Neural progenitor cell (in vitro differentiated cells): ENCODE measurements at places on chromosomes 6 and 20. TPM values are rescaled to one million over a fixed set of nuclear protein-coding genes. Genes with fewer than 3 reads are reported as not detected.

Gene TRAPPC3L
- not detected in 2 replicates for total RNA-seq

Gene ZNF391
- 9.6 and 16.5 TPM in 2 replicates for total RNA-seq

Gene TCP11
- total RNA-seq = 0.25 TPM in 1 of 2 replicates, not detected in the other

Gene TMEM244
- not detected in 2 replicates for total RNA-seq

Gene PYGB
- total RNA-seq = 40.9 and 76.7 TPM in 2 replicates

DNA sequence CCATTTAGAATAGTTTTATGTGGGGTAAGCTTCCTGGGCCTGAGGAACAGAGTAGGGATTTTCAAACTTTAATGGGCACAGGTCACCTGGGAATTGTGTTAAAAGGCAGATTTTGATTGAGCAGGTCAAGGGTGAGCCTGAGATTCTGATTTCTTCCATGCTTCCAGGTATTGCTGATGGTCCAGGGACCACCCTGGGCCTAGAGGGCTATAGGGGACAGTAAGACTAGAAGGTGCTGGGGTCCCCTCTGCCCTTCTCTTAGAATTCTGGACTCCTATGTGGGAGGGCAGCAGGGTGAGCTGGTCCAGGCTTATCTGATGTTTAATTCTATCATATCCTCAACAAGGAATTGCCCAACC lies 2.6 kb downstream of the DDR1 start:
- no peak for DNase-seq

DNA sequence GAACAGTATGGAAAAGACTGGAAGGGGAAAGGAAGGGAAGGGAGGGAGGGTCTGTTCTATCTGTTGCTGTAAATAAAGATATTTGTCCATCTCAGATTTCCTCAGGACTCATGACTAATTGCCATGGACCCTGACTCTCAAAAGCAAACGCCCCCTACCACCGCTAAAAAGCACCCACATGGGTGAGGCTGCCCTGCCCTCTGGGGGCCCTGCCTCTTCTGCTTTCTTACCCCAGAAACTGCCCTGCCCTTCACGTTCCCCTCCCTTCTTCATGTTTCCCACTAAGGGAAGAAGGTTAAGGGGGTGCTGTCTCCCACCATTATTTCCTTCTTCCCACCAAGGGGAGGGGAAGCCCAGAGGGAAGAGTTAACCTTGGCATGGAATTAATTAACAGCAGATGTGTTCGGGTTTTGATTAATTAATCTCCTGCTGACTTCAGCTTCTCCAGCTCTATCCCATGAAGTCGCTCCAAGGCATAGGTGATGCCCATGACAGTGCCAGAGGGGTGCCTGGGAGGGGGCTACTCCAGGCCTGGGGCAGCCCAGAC lies 16.0 kb downstream of the MDFI start:
- DNase-seq = no peak

GRCh38 chr6:23243854-23244253 lies 674.5 kb downstream of the HDGFL1 start:
- DNase-seq = no peak

DNA sequence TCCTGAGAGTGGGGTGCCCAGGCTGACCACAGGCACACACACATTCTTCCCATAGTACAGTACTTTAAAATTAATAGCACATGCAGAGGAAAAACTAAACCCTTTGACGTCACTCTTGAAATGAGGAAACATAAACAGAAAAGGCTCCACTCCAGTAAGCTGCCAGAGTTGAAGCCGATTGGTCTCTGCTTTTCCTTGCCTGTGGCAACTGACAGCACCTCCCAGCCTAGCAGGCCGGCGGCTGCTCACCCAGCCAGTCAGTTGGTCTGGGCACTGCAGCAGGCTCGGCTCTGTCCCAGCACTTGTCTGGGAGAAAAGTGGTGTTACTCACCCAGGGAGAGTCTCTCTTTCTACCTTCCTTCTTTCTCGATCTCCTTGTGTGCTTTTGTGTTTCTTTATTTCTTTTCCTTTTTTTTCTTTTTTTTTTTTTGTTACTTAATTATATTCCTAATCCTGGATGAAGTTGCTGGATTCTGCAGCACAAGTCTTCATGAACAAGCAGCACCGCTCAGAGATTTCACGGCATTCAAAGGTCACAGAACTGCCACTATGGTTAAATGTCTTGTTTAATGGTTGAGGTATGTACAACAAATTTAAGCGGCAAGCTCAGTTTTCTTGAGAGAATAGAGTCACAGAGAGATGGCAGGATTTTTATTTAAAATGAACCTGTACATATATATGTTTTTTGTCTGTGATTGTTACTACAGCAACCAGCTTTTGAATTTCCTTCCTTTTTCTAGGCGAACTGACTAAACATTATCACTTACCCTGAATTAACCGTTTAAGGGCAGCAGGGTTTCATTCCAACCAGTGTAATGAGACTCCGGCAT lies at the start of gene PDE7B:
TSS of gene PDE7B (plus strand) at position 260 of the 830 bp plus-strand sequence.
- peak; percentile 66 for DNase-seq

DNA sequence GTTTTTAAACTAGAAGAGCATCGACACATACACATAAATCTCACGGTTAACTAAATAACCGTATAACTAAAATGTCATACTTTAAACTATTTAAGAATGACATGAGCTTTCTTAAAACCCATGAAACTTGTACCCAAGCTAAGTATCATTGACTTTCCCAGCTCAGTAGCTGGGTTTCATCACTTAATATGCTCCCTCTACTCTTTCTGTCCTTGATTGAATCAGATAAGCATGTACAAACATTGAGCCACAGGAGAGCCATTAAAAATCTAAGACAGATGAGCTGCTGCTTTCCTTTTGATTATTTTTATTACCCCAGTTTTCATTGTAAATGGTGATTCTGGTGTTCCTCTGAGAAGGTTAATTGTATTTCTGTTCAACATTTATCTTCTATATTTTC lies 115.8 kb downstream of the FOXO3 start:
- no peak for DNase-seq

- peak; percentile 90 for DNase-seq
Measured at GRCh38 chr20:50172347-50173013, 18.1 kb upstream of the CEBPB start.

GRCh38 chr20:60819511-60819910 lies 432.6 kb upstream of the CDH4 start:
- DNase-seq = no peak
